Mesothelial cell of epicardium (in vitro differentiated cells): ENCODE measurements at places on chromosomes 7 and 10. TPM values are rescaled to one million over a fixed set of nuclear protein-coding genes. Genes with fewer than 3 reads are reported as not detected.

The ANKRD30A gene
- not detected in 3 replicates for total RNA-seq

The ACADSB gene
- total RNA-seq: 17.0 to 21.3 TPM (median 17.6 TPM) in 3 replicates

The ATXN7L1 gene
- total RNA-seq: 17.9 to 18.7 TPM (median 18.0 TPM) in 3 replicates

The PLAC9 gene
- 24.0 to 30.3 TPM (median 25.1 TPM) in 3 replicates for total RNA-seq

The MKX gene
- not detected in 3 replicates for total RNA-seq

The ATP6V0E2 gene
- total RNA-seq: 27.1 to 30.0 TPM (median 28.3 TPM) in 3 replicates

The ZNF12 gene
- 31.5 to 32.2 TPM (median 31.8 TPM) in 3 replicates for total RNA-seq

The ACSM6 gene
- total RNA-seq: not detected in 3 replicates

- H3K27ac ChIP-seq: no peak overlapping the region
- H3K4me1 ChIP-seq: no peaks in the 10 kb centered on the region
- DNase-seq: no peak
- H3K36me3 ChIP-seq: no peaks in the 10 kb centered on the region
- H3K27me3 ChIP-seq: peaks cover 6% of the 10 kb centered on the region
Observed at GRCh38 chr10:131844529-131845084, 56.2 kb upstream of the PPP2R2D start.

DNA sequence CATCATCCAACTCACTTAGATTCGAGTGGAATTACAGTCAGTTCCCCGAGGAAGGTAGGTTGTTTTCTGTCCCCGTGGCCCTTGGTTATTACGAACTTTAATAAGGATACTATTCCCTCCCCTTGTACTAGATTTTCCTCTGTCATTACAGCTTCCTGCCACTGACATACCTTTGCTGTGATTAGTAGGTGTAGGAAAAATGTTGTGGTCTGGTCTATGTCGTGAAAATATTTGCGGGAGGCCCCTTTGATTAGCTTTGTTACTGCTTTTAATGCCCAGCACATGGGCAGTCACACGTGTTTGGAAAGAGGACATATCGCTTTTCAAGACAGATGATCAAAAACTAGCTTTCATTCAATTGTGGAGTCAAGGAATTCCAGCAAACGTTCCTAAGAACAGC lies 92.2 kb downstream of the GATA3 start:
- peaks cover 12% of the 10 kb centered on the region for H3K4me1 ChIP-seq
- no peak overlapping the region for H3K4me3 ChIP-seq
- DNase-seq: no peak
- no peaks in the 10 kb centered on the region for H3K27me3 ChIP-seq

GRCh38 chr7:84664626-84665025 lies 470.0 kb upstream of the SEMA3A start:
- H3K27me3 ChIP-seq: no peaks in the 10 kb centered on the region
- peak overlapping the region; percentile 1 for H3K4me3 ChIP-seq
- peak overlapping the region; percentile 92 for H3K27ac ChIP-seq
- H3K4me1 ChIP-seq: peaks cover 54% of the 10 kb centered on the region

DNA sequence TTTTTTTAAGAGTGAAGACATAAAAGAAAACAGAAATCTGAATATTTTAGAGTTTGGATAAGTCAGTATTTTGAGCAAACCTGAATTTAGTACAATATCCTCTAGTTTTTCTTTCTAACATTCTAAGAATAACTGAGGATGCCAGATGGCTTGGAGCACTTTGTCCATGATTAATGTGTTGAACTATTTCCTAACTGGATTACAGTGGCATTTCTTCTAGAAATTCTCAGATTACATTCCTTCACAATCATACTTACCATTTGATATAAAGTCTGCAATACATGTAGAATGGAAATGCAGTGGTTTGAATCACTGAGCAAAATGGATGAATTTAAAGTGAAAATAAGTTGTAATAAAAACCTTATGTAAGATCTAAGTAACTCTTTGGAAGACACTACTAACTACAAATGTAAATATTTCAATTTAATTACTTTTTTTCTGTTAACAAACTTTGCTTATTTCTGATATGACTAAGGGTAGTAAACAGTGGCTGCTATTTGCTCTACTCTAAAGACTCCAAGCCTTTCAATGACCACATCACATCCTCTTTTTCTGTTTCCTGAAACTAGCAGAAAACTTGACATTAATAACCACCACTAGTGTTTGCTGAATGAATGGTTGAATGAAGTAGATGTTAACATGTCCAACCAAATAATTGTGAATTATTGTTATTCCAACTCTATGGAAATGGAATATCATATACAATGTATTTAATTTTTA lies 102.8 kb downstream of the PRKG1 start:
- H3K27ac ChIP-seq: no peak overlapping the region
- no peak overlapping the region for H3K4me3 ChIP-seq
- H3K36me3 ChIP-seq: peaks cover 8% of the 10 kb centered on the region
- H3K27me3 ChIP-seq: no peaks in the 10 kb centered on the region
- DNase-seq: no peak

- DNase-seq: no peak
- H3K4me1 ChIP-seq: peaks cover 10% of the 10 kb centered on the region
- no peaks in the 10 kb centered on the region for H3K36me3 ChIP-seq
- no peaks in the 10 kb centered on the region for H3K27me3 ChIP-seq
- no peak overlapping the region for H3K27ac ChIP-seq
Observed at GRCh38 chr10:96826438-96826837, 5.7 kb upstream of the LCOR start.

GRCh38 chr7:138919216-138919615 lies 62.0 kb downstream of the KIAA1549 start:
- H3K4me3 ChIP-seq: no peak overlapping the region
- H3K4me1 ChIP-seq: peaks cover 2% of the 10 kb centered on the region
- no peak overlapping the region for H3K27ac ChIP-seq
- no peak for DNase-seq
- peaks cover 37% of the 10 kb centered on the region for H3K36me3 ChIP-seq

GRCh38 chr7:105816266-105816843 lies 60.0 kb downstream of the ATXN7L1 start:
- no peak overlapping the region for H3K27ac ChIP-seq
- H3K4me3 ChIP-seq: no peak overlapping the region
- H3K36me3 ChIP-seq: no peaks in the 10 kb centered on the region
- no peak for DNase-seq
- H3K4me1 ChIP-seq: peaks cover 12% of the 10 kb centered on the region

DNA sequence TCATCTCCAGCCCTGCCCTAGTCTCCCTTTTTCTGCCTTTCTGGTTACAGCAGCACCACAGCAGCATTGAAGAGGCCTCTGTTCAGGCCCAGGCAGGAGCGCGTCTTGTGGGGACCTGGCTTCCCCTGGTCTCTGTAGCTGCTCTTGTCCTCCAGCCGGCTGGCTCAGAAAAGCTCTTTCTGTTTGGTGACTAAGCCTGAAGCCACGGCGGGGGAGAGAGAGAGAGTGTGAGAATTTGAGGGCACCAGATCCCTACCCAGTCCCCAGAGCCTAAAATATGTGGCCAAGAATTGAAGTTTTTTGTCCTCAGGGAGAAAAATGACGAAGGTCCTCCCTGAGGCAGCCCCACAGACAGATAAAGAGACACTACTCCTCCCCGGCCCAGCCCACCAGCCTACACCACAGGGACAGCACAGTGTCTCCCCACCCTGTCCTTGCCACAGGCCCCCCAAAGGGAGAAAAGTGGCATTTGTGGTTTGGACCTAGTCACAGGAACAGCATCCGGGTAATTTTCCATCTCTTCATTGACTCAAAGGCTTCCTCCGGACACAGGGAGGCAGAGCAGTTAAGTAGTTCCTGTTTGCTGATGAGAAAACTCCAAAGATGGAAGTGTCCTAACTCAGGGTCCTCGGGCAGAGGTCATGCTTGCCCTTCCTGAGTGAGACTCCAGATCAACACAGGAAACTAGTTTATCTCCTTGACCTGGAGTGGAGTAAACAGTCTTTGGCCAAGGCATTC lies 13.3 kb upstream of the FAM180A start:
- no peak overlapping the region for H3K4me3 ChIP-seq
- H3K36me3 ChIP-seq: peaks cover under 1% of the 10 kb centered on the region

DNA sequence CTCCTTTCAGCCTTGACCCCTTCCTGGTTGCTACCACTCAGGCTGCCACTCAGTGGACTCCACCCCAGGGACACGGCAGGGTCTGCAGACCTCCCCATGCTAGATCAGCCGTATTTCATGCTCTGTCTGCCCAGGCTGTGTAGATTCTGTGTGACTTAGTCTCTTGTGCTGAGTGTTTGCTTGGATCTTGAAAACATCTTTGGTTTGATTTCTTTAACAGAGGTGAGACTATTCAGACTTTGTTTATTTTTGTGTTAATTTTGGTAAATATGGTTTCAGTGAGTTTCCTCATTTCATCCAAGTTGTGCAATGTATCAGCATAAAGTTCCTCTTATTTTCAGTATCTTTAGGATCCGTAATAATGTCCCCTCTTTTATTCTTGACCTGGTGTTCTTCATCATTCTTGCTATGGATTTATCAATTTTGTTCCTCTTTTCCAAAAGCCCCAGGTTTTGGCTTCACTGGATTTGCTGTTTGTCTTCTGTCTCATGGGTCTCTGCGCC lies 21.2 kb upstream of the PWWP2B start:
- H3K27ac ChIP-seq: no peak overlapping the region
- no peak overlapping the region for H3K4me3 ChIP-seq
- peaks cover 13% of the 10 kb centered on the region for H3K36me3 ChIP-seq
- H3K4me1 ChIP-seq: peaks cover 4% of the 10 kb centered on the region
- no peaks in the 10 kb centered on the region for H3K27me3 ChIP-seq
- DNase-seq: no peak

GRCh38 chr7:34191771-34192479 lies 286.6 kb downstream of the BMPER start:
- DNase-seq: no peak
- no peaks in the 10 kb centered on the region for H3K27me3 ChIP-seq
- no peaks in the 10 kb centered on the region for H3K36me3 ChIP-seq
- no peaks in the 10 kb centered on the region for H3K4me1 ChIP-seq

- H3K4me3 ChIP-seq: no peak overlapping the region
- peaks cover 36% of the 10 kb centered on the region for H3K27me3 ChIP-seq
- peaks cover 9% of the 10 kb centered on the region for H3K4me1 ChIP-seq
- H3K36me3 ChIP-seq: no peaks in the 10 kb centered on the region
- no peak for DNase-seq
- H3K27ac ChIP-seq: no peak overlapping the region
Observed at GRCh38 chr10:98106531-98106930, 27.9 kb upstream of the R3HCC1L start.

- peak overlapping the region; percentile 10 for H3K27ac ChIP-seq
- H3K27me3 ChIP-seq: no peaks in the 10 kb centered on the region
- no peak overlapping the region for H3K4me3 ChIP-seq
- no peaks in the 10 kb centered on the region for H3K36me3 ChIP-seq
- no peak for DNase-seq
Observed at GRCh38 chr7:19915596-19915995, 142.2 kb upstream of the TMEM196 start.

- no peak overlapping the region for H3K27ac ChIP-seq
- no peak for DNase-seq
- no peak overlapping the region for H3K4me3 ChIP-seq
- no peaks in the 10 kb centered on the region for H3K4me1 ChIP-seq
Observed at GRCh38 chr10:100645613-100646392, 99.6 kb upstream of the PAX2 start.

GRCh38 chr7:135406918-135407317 lies 103.0 kb downstream of the CNOT4 start:
- H3K4me3 ChIP-seq: no peak overlapping the region
- peaks cover 13% of the 10 kb centered on the region for H3K36me3 ChIP-seq
- no peak for DNase-seq
- peaks cover 3% of the 10 kb centered on the region for H3K4me1 ChIP-seq
- no peak overlapping the region for H3K27ac ChIP-seq

- H3K27ac ChIP-seq: no peak overlapping the region
- DNase-seq: no peak
- H3K36me3 ChIP-seq: peaks cover 3% of the 10 kb centered on the region
- H3K27me3 ChIP-seq: no peaks in the 10 kb centered on the region
- H3K4me3 ChIP-seq: no peak overlapping the region
Observed at GRCh38 chr7:137213744-137214143, 129.8 kb downstream of the PTN start.

GRCh38 chr10:22742678-22743077 lies 28.3 kb upstream of the PIP4K2A start:
- peaks cover 3% of the 10 kb centered on the region for H3K4me1 ChIP-seq
- H3K27ac ChIP-seq: no peak overlapping the region
- no peaks in the 10 kb centered on the region for H3K27me3 ChIP-seq

DNA sequence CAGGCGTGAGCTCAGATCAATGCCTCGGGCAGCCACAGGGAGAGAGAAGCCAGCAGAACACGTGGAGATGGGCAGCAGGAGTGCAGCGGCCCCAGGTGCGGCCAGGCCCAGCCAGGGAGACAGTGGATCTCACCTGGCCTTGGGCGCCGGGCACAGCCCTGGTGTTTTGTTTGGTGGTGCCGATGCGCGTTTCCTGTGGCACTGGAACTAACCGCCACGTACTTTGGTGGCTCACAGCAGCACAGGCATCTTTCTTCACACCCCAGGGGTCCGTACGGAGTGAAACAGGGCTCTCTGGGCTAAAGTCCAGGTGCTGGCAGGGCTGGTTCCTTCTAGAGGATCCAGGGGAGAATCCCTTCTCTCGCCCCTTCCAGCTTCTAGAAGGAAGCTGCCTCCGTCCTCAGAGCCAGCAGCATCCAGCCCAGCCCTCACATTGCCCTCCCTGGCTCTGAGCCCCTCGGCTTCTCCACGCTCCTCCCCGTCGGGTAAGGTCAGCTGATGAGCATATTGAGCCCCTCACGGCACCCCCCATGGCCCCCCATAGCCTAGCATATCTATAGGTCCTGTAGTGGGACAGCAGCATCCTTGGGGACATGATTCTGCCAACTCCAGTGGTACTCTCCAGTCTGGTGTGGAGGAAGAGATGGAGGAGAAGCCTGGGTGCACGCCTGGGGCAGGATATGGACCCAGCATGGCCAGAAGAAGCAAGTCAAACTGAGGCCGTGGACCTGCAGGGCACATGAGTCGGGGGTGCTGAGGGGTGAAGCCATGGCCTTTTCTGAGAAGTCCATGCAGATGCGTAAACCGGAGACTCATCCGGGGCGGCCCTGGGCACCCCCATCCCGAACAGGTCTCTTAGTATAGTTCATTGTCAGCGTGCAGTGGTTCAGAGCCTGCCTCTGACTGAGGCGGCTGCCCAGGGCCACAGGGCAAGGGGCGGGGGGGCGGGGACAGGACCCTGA lies 43.4 kb upstream of the PPP2R2D start:
- no peak overlapping the region for H3K27ac ChIP-seq
- H3K27me3 ChIP-seq: peaks cover 42% of the 10 kb centered on the region
- H3K4me3 ChIP-seq: no peak overlapping the region
- no peaks in the 10 kb centered on the region for H3K4me1 ChIP-seq
- peak; percentile 11 for DNase-seq

- H3K4me3 ChIP-seq: no peak overlapping the region
- H3K27ac ChIP-seq: no peak overlapping the region
- peaks cover 54% of the 10 kb centered on the region for H3K27me3 ChIP-seq
- H3K36me3 ChIP-seq: no peaks in the 10 kb centered on the region
- DNase-seq: no peak
Observed at GRCh38 chr7:31910191-31910590, 160.0 kb downstream of the PDE1C start.

GRCh38 chr7:7612519-7612918 lies 28.0 kb upstream of the UMAD1 start:
- no peak for DNase-seq
- peaks cover 4% of the 10 kb centered on the region for H3K36me3 ChIP-seq
- no peaks in the 10 kb centered on the region for H3K4me1 ChIP-seq
- H3K4me3 ChIP-seq: no peak overlapping the region

GRCh38 chr10:61188101-61188500 lies 244.1 kb upstream of the RHOBTB1 start:
- H3K4me1 ChIP-seq: peaks cover 6% of the 10 kb centered on the region
- no peak overlapping the region for H3K4me3 ChIP-seq
- no peaks in the 10 kb centered on the region for H3K27me3 ChIP-seq
- DNase-seq: no peak
- peaks cover 3% of the 10 kb centered on the region for H3K36me3 ChIP-seq
